ENCODE measurements at places on chromosomes 4 and X.

DNA sequence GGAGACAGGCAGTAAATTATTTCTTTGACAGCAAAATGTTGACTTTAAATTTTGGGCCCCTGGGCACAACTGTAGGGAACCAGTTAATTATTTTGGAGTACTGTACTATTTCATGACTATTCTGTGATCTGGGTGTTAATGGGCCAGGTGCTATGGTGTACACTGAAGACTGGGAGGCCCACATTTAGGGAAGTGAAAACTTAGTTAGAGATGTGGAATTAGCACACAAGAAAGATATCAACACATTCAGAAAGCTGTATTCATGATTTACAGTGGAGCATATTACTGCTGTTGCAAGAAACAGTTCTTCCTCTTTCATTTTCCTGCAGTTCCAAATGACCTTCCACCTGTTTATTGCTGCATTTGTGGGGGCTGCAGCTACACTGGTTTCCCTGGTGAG is 12.4 kb downstream of the PLP1 start:
- DNase-seq, result no peak

GRCh38 chr4:5399790-5400421 is 308.5 kb downstream of the EVC2 start:
- no peak for DNase-seq

- DNase-seq, result peak; percentile 18
Observed at GRCh38 chrX:63754136-63754859, 30.7 kb downstream of the ARHGEF9 start.

GRCh38 chrX:153765138-153766079 is 1.4 kb downstream of the PLXNB3 start:
- DNase-seq, result no peak

All from astrocyte (in vitro differentiated cells and primary cell).